ENCODE measurements at places on chromosomes 1 and 21.

GRCh38 chr1:42756956-42757891 lies 9.6 kb downstream of the P3H1 start:
- DNase-seq: peak; percentile 54

- DNase-seq: no peak
Measured at GRCh38 chr1:235441159-235441685, 63.0 kb downstream of the B3GALNT2 start.

DNA sequence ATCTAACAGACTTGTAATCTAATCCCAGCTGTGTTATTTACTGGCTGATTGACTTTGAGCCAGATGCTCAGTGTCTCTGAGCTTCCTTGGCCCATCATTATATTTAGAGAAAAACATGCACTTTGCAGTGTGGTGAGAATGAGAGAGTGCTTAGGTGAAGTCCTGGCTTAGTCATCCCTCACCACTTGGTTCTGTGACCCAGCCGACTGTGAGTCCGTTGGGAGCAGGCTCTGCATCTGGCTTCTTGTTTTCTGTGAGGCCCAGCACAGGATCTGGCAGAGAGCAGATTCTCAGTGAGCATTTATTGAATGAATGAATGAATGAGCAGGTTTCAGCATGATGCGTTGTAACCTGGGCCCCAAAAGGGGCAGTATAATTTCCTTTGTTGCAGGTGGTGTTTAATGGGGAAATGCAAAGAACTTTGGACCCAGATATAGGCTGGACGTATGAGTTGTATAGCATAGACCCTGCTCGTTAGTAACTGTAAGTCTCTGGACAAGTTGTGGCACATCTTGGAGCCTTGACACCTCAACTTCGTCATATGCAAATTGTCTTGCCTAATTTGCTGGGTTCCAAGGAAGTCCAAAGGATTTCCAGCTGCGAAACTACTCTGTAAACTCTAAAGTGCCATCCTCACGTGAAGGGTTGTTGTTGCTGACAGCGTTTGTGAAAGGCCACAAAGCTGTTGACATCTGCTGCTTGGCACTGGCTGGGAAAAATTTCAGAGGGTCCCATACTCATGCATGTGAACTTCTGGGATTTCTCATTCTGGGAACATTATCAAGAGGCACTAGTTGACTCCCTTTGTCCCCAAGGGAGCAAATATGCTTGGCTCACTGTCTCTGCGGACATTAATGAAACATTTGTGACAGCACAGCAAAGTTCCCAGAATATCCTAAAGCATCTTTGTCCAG lies 138.8 kb upstream of the USP24 start:
- DNase-seq: no peak

DNA sequence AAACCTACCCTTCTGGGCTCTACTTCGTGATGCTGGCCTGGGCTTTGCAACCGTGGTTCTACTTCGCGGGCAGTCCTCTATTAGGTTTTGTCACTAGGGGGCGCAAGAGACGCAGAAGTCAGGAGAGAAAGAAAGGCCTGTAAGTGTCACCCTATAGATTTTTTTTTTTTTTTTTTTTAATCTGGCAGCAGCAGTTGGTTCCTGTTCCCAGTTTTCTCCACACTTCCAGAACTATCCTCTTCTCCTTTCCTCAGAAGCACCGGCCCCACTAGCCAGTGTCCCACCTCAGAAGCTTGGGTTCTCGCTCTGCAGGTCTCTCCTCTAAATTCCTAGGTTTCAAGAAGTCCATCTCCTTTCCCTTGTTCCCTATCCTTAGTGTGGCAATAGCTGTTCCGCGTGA lies 9.1 kb upstream of the LCE2D start:
- no peak for DNase-seq

GRCh38 chr1:231792634-231793033 lies 166.0 kb downstream of the DISC1 start:
- DNase-seq: no peak

- no peak for DNase-seq
Measured at GRCh38 chr1:170215072-170215885, 69.5 kb downstream of the NTMT2 start.

DNA sequence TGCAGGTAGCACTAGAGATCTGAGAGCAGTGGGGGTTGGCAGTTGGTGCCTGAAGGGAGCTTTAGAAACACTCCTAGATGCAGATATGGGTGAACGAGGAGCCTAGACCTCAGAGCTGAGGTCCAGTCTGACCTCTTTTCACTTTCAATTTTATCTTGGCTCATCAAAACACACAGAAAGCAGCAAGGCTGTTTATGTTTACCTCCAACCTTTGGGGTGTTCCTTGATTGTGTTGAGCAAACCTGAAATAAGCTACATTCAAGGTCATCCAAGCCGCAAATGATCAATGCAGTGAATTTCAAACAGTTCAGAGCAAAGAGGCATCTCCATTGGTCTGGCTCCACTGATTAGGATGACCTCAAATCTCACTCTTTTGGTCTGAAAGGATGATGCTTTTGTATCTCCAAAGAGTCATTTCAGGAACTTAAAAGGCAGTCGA lies 1.3 kb downstream of the LY9 start:
- no peak for DNase-seq

DNA sequence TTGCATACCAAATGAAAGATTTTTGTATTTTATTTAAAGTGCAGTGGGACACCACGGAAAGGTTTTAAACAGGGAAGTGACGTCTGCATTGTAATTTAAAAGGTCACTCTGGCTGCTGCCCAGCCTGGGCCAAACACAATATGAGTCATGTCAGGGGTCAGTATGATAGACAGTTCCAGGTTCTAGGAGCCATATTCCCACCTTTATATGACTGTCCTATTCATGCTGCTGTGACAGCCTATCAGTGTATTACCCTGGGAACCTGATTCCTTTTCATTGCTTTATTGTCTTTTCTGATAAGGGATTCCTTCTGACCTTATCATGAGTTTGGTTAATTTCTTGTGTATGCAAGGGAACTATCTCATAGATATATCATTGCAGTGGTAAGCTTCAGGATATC lies 5.3 kb downstream of the VANGL1 start:
- no peak for DNase-seq

DNA sequence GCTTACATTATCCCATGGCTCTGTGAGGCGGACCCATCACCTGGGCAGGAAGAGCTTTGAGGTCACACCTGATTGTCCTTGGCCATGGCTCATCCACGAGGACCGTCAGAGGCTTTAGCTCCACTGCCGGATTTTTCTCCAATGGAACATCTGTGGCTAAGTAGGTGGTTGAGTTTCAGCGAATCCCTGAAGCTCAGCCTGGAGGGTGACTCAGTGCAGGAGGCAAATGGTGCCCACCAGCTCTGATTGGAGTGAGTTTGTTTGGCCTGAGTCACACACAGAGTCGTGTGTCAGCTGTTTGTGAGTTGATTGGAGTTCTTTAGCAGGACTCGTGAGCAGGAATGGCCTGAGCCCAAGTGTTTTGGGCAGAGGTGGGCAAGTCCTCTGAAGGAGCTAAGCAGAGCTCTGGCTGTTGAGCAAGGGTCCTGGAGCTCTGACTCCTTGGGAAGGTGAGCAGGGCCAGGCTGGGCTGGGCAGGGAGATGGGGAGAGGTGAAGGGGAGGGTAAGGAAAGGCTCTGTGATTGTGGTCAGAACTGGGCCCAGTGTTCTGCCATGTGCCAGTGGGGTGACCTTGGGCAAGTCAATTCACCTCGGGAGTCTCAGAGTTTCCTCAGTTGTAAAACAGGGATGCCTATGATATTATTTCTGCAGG lies 2.0 kb downstream of the SLC6A17 start:
- DNase-seq: no peak

- no peak for DNase-seq
Measured at GRCh38 chr21:40566486-40566885, 280.5 kb downstream of the DSCAM start.

DNA sequence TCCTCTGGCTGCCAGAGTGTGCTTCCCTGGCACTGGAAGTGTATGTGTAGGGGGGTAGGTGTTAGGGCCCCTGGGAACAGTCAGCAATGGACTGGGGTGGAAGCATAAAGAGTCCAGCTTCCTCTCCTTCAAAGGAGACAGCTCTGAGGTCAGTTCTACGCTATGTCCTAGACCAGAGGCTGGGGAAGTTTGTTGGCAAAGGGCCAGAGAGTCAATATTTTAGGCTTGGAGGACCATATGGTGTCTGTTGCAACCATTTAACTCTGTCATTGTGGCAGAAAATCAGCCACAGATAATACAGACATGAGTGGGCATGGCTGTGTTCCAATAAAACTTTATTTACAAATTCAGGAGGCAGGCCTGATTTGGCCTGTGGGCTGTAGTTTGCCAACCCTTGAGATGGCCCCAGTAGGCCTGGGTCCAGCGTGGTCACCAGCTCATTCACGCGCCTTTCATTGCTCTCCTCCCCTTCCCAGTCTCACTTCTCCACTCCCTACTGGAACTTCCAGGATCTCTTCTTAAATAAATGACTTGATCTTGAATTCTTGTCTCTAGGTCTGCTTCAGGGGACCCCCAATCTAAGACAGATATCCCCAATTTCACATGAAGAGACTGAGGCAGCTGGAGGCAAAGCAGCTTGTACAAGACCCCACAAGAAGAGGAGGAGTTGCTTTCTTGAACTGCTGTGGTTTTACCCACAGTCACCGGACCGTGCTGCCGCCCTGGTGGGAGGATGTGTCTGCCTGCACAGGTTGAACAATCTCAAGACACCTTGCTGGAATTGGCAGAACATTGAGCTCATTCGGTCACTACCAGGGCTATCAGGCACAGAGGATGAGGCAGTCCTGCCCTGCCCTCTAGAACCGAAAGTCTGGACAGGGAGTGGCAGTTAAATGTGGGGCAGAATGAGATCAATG lies 162.4 kb upstream of the POU3F1 start:
- no peak for DNase-seq

DNA sequence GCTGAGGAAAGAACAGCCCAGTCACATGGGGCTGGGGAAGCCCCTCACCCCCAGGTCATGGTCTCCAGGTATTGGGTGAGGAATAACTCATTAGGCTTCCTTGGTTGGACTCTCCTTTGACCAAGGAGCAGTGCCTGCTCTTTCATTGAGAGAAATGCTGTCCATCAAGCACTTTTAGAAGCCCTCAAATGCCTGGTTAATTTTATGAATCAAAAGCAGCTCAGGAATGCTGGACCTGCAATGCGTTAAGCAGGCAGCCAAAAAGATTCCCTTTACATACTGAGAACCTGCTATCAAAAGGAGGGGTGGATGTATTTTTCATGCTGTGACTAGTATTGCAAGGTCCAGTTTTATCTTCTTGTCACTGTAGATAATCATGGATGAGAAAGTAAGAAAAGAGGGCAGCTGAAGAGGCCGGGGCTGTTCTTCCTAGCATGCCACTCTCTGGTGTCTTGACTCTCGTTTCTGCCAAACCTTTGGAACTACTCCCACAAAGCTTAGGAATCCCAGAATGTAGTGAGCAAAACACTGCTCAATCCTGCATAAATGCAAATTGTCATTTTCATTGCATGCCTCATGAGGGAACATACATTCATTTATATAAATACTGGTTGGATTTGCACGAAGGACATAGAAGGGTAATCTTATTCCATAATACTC lies 2.1 kb upstream of the CD58 start:
- DNase-seq: no peak

GRCh38 chr1:153933955-153934354 lies 11.2 kb upstream of the GATAD2B start:
- DNase-seq: no peak

GRCh38 chr1:36803868-36804570 lies 230.3 kb downstream of the GRIK3 start:
- DNase-seq: no peak

GRCh38 chr1:223233410-223234169 lies 90.5 kb upstream of the TLR5 start:
- DNase-seq: no peak

GRCh38 chr1:185973645-185974044 lies 239.5 kb downstream of the HMCN1 start:
- no peak for DNase-seq

GRCh38 chr1:89763649-89763986 lies 57.2 kb upstream of the LRRC8D start:
- no peak for DNase-seq

DNA sequence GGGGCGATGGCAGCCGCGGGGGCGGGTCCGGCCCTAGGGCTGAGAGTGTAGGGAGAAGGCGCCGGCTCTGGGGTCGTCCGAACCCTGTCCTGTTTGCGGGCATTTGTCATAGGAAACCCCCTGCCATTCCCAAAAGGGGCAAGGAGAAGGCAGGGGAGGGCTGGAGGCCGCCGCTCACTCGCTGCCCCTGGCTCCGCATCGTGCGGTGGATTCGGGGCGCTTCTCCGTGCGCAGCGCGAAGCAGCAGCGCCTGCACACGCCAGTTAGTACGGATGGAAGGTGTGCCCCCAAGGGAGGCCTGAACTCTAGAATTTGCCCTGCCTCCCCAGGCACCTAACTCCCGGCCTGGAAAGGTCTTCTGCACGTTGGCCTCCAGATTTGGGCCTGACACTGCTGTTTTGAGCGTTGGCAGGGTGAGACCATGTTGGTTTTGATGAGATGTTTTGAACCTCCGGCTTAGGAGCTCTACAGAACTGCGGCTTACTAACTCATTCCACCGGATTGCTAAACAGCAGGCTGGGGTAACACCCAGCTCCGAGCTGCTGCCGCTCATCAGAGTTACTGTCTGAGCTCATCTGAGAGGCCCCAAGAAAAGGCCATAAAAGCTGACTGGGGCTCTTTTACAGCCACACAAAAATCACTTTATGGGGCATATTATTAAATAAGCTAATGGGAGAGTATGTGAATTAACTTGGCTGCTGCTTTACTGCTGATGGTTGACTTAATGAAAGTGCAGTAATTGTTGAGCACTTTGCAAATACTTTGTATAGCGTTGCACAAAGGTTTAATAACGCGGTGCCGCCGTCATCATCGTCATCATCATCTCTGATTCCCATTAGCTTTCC lies 987 bp downstream of the GPR137B start:
- DNase-seq: no peak

- DNase-seq: no peak
Measured at GRCh38 chr1:202047977-202048376, 37.6 kb downstream of the ELF3 start.

- peak; percentile 58 for DNase-seq
Measured at GRCh38 chr1:47192458-47193384, 2.9 kb upstream of the PDZK1IP1 start.

GRCh38 chr1:196609370-196609737 lies 1.1 kb upstream of the KCNT2 start:
- DNase-seq: no peak

GRCh38 chr1:161439280-161440232 lies 65.7 kb upstream of the FCGR2A start:
- DNase-seq: peak; percentile 33

DNA sequence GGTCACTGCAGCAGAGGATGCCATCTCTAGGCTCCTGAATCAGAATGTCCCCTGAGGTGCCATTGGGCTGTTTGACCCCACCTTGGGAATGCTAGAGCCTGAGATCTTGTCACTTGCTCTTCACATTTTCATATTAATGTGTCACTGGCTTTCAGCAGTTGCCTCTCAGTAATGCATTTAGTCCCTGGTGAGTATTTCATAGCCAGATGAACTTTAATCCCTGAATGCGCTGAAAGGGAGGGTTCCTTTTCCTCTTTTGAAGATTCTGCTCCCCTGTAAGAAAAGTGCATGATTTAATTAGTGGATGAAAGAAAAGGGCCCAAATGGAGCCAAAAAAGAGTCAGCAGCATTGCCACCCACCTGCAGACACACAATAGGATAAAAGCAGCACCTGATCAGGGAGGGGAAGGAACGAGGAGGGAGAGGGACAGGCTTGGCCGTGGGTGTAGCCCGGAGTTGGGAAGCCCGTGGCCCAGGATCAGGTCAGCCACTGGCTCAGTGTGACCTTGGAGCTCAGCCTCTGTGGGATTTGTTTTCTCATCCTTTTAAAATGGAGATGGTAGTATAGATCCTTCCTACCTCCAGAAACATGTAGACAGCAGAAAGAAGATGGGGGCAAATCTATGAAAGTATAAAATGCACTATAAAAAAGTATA lies 31.1 kb downstream of the ROR1 start:
- DNase-seq: no peak

- no peak for DNase-seq
Measured at GRCh38 chr21:42413093-42413492, 9.4 kb downstream of the UBASH3A start.
